Activated naive CD4-positive, alpha-beta T cell (primary cell): ENCODE measurements at places on chromosomes 12 and 14.
A peak's percentile ranks its signal among the peaks of the same experiment; 100 is the strongest.

DNA sequence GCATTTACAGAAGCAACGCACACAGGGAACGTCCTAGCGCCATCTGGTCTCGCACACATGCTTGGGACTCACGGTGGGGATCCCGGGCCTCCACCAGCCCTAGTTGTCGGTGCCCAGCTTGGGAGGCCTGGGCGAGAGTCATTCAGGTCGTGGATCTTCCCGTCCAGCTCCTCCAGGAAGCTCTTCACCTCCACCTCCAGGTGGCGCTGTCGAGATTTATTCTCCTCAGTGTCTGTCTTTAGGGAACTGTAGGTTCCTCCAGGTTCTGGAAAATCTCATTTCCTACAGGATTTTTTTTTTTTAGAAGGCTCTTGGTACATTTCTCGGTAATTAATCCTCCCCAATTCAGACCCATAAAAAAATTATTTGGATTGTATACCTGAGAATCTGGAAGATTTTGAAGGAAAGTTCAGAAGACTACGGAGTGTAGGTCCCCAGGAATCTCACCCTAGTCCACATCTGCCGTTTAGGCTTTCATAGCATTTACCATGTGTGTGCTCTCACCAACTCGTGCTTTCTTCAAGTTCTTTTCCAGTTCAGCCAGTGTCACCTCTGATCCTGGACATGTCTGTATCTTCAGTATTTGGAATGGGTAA lies 910.0 kb downstream of the TMEM121 start:
- peak; percentile 57 for DNase-seq

- DNase-seq: no peak
Observed at GRCh38 chr12:57107456-57108155, 3.6 kb downstream of the STAT6 start.

- no peak for DNase-seq
Observed at GRCh38 chr12:108691998-108692808, 39.1 kb downstream of the CORO1C start.

DNA sequence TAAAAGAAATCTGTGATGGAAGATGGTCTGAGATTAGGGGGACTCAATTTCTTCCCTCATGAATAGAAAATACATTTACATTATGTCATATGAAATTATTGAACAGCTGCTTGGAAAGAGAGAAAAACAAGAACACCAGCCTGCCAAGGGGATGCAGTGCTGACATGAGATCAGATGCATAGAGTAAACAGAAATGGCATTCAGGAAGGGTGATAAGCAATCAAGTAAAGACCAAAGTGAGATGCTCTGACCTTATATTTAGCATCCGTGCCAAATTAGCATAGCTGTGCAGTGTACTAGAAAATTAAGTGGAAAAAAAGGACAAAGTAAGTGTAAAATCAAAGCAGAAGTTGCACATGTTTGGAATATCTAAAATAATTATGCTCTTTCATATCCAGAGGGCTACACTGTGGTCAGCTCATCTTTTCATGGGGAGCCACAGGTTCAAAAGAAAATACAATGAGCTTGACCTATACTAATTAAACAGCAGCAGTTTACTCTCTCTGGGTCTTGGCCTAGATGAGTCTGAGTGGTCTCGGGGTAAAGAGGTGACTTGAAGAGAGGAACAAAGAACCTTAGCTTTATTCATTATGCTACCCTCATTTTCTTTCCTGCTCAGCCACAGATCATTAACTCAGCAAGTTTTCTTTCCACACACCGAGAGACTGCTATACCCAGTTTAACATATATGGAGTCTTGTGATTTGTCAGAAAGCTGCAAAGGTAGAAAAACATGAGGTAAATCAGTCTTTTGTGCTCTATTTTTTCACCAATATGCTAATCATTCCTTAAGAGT lies 359.4 kb upstream of the FOXG1 start:
- DNase-seq: no peak

- no peak for DNase-seq
Observed at GRCh38 chr12:40002178-40003169, 103.4 kb downstream of the SLC2A13 start.

DNA sequence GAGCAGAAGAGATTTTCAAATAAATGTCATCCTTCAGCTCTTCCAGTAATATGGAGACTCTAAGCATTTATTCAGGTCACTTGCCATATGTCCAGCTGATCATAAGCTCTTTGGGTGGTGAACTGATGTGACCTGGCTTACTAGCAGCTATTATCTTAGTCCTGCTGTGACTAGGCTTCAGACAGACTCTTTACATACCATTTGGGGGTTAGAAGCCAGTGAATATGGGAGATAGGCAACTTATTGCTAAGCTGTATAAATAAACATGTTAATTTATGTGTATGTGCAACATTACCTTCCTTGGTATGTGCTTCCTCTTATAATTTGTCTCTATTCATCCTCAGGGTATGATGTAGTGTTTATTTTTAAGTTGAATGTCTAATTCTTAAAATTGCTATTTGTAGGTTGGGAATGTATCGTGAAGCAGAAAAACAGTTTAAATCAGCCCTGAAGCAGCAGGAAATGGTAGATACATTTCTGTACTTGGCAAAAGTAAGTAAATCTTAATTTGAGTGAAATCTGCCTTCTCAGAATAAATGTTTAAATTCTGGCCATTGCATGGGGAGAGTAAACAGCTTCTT lies 32.4 kb downstream of the TTC8 start:
- DNase-seq: no peak

DNA sequence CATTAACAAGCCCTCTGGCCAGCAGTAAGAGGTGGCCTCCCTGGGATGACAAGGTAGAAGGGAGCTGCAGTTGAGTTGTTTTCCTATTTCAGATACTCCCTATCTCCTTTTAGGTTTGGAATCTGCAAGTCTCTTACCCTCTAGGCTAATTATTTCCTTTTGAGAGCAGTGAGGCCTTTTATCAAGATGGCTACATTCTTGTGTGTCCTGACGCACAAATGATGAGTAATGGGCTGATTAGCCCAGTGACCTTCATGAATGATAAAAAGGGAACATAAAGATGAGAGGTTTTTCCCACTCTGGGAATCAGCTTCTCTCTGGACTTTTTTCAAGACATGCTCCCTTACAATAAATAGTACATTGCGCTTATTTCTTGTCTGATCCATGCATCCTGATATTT lies 22.9 kb downstream of the DYRK2 start:
- no peak for DNase-seq
